ENCODE measurements at places on chromosomes 2 and 18. TPM values are rescaled to one million over a fixed set of nuclear protein-coding genes. Genes with fewer than 3 reads are reported as not detected.
A peak's percentile ranks its signal among the peaks of the same experiment; 100 is the strongest.

- H3K27me3 ChIP-seq, result peaks cover 14% of the 10 kb centered on the region
- H3K27ac ChIP-seq, result no peak overlapping the region
- no peak overlapping the region for H3K4me3 ChIP-seq
- no peaks in the 10 kb centered on the region for H3K36me3 ChIP-seq
Measured at GRCh38 chr18:76707534-76707933, 114.8 kb upstream of the ZNF236 start.

DNA sequence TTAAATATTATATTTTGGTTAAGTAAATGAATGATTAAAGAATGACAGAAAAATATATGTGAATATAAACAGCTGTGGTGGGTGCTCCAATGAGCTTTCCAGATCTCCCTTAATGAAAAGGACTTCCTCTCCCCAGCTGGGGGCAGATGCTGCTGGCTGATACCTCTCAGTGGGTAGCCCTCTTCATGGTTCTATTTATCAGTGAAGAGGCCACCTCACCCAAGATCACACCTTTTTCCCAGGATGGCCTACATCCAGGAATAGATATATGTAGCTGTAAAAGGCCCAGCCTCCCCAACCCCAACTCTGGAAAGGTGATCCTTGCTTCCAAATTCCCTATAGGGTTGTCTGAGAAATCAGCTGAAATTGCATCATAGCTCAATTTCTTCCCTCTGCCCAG lies 135.2 kb upstream of the ACVR2A start:
- H3K36me3 ChIP-seq, result peaks cover 3% of the 10 kb centered on the region
- no peak for DNase-seq
- no peak overlapping the region for H3K4me3 ChIP-seq
- H3K4me1 ChIP-seq, result no peaks in the 10 kb centered on the region
- H3K27me3 ChIP-seq, result no peaks in the 10 kb centered on the region

DNA sequence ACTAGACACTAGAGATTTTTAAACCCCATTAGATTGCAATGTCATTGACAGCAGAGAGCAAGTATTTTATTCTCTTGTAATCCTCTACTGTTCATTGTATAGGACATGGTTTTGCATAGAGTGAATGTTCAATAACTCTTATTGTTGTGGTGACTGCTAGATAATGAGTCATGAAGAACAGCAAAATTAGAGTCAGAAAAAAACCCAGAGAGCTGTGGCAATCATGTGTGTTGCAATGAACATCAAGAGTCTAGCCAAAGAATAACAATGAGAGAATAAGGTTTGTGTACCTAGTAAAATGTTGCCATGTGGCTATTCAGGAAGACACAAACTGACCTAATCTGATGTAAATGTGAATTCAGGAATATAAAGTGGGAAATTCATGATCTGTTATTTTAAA lies 684.0 kb downstream of the DSC3 start:
- H3K27ac ChIP-seq, result no peak overlapping the region
- H3K4me1 ChIP-seq, result no peaks in the 10 kb centered on the region
- H3K4me3 ChIP-seq, result no peak overlapping the region
- no peak for DNase-seq

DNA sequence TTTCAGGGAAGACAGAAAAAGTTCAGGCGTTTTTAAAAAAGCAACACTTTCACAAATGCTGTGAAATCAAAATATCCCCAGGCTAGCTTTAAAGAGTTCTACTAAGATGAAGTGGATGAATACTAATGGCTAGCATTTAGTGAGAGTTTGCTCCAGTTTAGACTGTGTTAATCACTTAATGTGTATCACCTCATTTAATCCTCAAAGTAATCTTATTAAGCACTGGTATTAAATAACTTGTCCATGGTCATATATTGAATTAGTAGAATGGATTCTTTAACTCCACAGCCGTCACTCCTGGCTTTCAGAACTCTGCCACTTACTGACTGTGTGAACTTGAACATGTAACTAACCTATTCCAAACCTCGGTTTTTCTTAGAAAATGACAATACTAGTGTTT lies 66.0 kb downstream of the CABYR start:
- no peak overlapping the region for H3K27ac ChIP-seq
- H3K27me3 ChIP-seq, result peaks cover 14% of the 10 kb centered on the region
- H3K4me1 ChIP-seq, result no peaks in the 10 kb centered on the region
- no peak for DNase-seq
- no peaks in the 10 kb centered on the region for H3K36me3 ChIP-seq
- no peak overlapping the region for H3K4me3 ChIP-seq

- no peaks in the 10 kb centered on the region for H3K4me1 ChIP-seq
- no peak overlapping the region for H3K4me3 ChIP-seq
- no peak for DNase-seq
- no peaks in the 10 kb centered on the region for H3K36me3 ChIP-seq
Measured at GRCh38 chr2:46569061-46569560, 89.7 kb downstream of the TMEM247 start.

DNA sequence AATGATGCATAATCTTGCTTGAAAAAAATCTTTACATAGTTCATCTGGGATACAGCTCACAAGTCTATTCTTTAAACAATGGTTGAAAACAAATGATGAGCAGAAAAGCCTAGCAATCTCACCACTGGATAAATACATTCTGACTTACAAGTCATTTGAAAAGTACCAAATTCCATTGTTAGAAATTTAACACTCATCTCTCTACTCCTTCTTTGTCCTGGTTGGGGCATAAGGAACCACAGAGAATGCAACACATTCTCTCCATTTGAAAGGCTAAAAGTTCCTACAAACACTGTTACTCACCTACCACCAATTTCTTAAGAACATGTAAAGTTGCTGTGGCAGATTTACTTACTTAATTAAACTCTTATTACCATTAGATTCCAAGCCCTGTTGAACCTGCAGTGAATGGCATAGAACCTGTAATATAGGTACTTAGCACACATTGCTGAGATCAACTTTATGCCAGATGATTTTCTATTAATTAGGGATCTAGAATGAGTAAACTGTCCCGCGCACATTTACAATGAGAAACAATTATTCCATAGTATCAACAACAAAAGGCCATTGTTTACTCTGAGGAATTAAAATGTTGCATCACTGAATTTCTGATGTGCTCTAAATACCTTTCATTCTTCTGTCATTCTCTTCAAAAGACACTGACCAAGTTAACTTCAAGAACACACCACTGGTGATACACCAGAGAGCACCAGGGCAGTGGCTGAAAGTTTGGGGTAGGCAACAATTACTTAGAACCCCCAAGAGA lies 69.6 kb downstream of the CABYR start:
- no peak for DNase-seq
- H3K36me3 ChIP-seq, result no peaks in the 10 kb centered on the region
- no peaks in the 10 kb centered on the region for H3K4me1 ChIP-seq
- H3K4me3 ChIP-seq, result no peak overlapping the region
- no peak overlapping the region for H3K27ac ChIP-seq
- peaks cover 7% of the 10 kb centered on the region for H3K27me3 ChIP-seq

DNA sequence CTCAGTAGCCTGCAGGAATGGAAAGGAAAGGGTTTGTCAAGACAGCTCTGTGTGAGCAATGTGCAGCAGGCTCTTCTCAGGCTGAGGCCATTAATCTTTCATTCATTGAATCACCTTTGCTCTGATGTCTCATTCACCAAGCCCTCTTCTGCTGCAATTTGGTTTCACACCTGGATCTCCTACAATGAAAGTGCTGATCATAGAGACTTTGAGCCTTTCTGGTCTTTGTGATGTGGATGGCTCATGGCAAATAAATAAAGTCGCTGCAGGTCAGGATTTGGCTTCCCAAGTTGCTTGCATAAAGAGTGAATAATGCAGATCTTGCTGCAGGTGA lies 95.8 kb upstream of the SPRED2 start:
- H3K27me3 ChIP-seq, result peaks cover 31% of the 10 kb centered on the region
- no peaks in the 10 kb centered on the region for H3K4me1 ChIP-seq
- H3K27ac ChIP-seq, result no peak overlapping the region
- no peak for DNase-seq
- H3K36me3 ChIP-seq, result no peaks in the 10 kb centered on the region

DNA sequence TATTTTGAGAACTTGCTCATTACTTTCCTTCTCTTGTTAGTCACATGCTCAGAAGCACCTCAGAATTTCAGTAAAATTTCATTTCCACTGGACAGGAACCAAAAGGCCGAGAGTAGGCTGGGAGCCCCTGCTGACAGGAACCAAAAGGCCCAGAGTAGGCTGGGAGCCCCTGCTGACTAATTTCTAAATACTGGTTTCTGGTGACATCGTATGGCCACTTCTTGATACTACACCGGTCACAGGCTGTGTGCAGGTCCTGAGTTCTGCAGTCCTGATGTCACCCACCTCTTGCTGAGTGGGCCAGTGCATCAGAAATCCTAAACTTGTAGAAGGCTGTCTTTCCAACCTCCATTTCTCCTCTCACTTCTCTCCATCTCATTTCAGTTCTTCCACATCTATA lies 17.7 kb upstream of the EN1 start:
- H3K4me3 ChIP-seq, result no peak overlapping the region
- H3K27ac ChIP-seq, result no peak overlapping the region
- no peak for DNase-seq
- H3K27me3 ChIP-seq, result peaks cover 29% of the 10 kb centered on the region
- H3K36me3 ChIP-seq, result no peaks in the 10 kb centered on the region

DNA sequence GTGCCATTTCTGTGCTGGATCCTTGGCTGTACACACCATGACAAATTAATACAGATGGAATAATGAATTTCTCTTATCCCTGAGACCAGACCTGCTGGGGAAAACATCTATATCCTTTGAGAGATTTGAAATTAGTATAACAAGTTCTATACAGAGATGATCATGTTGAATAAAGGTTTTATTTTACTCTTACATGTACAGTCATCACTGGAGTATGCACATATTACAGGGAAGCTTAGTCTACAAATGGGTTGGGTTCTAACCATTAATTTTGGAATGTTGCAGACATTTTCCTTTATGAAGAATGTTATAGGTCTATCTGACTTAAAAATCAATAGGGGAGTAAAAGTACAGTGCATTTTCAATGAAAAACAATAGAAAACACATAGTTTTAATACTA lies 29.9 kb upstream of the MMADHC start:
- no peaks in the 10 kb centered on the region for H3K36me3 ChIP-seq
- DNase-seq, result no peak
- H3K4me1 ChIP-seq, result no peaks in the 10 kb centered on the region
- no peak overlapping the region for H3K4me3 ChIP-seq
- H3K27me3 ChIP-seq, result peaks cover 2% of the 10 kb centered on the region
- H3K27ac ChIP-seq, result no peak overlapping the region

DNA sequence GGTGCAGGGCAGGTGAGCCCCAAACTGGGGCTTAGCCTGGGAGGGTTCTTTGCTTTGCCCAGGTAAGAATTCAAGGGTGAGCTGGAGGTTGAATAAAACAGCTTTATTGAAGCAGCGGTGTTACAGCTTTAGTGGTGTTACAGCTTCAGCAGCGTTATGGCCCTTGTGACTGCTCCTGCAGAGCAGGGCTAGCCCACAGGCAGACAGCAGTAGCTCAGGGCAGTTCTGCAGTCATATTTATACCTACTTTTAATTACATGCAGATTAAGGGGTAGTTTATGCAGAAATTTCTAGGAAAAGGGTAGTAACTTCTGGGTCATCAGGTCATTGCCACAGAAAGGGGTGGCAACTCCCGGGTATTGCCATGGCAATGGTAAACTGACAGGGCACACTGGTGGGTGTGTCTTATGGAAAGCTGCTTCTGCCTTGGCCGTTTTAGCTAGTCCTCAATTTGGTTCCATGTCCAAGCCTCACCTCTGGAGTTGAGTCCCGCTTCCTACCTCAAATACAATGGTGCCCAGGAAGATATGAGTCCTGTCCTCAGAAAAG lies 78.2 kb downstream of the THNSL2 start:
- H3K27me3 ChIP-seq, result no peaks in the 10 kb centered on the region
- H3K4me3 ChIP-seq, result no peak overlapping the region
- H3K27ac ChIP-seq, result no peak overlapping the region

GRCh38 chr2:228590681-228591080 lies 409.2 kb upstream of the SPHKAP start:
- no peak for DNase-seq
- H3K27ac ChIP-seq, result no peak overlapping the region
- H3K36me3 ChIP-seq, result no peaks in the 10 kb centered on the region
- no peaks in the 10 kb centered on the region for H3K4me1 ChIP-seq

- no peak overlapping the region for H3K4me3 ChIP-seq
- H3K27me3 ChIP-seq, result no peaks in the 10 kb centered on the region
- H3K4me1 ChIP-seq, result no peaks in the 10 kb centered on the region
Measured at GRCh38 chr18:37019157-37019827, 190.4 kb downstream of the KIAA1328 start.

GRCh38 chr2:63840081-63840784 lies 1.5 kb upstream of the UGP2 start:
- H3K4me1 ChIP-seq, result peaks cover 40% of the 10 kb centered on the region
- DNase-seq, result peak; percentile 23
- H3K27me3 ChIP-seq, result no peaks in the 10 kb centered on the region
- H3K36me3 ChIP-seq, result peaks cover 38% of the 10 kb centered on the region
- H3K27ac ChIP-seq, result peak overlapping the region; percentile 95

GRCh38 chr2:37307500-37307899 lies 17.1 kb downstream of the PRKD3 start:
- H3K4me1 ChIP-seq, result peaks cover 7% of the 10 kb centered on the region
- H3K27me3 ChIP-seq, result no peaks in the 10 kb centered on the region
- no peak overlapping the region for H3K4me3 ChIP-seq
- H3K27ac ChIP-seq, result no peak overlapping the region
- DNase-seq, result no peak
- no peaks in the 10 kb centered on the region for H3K36me3 ChIP-seq

DNA sequence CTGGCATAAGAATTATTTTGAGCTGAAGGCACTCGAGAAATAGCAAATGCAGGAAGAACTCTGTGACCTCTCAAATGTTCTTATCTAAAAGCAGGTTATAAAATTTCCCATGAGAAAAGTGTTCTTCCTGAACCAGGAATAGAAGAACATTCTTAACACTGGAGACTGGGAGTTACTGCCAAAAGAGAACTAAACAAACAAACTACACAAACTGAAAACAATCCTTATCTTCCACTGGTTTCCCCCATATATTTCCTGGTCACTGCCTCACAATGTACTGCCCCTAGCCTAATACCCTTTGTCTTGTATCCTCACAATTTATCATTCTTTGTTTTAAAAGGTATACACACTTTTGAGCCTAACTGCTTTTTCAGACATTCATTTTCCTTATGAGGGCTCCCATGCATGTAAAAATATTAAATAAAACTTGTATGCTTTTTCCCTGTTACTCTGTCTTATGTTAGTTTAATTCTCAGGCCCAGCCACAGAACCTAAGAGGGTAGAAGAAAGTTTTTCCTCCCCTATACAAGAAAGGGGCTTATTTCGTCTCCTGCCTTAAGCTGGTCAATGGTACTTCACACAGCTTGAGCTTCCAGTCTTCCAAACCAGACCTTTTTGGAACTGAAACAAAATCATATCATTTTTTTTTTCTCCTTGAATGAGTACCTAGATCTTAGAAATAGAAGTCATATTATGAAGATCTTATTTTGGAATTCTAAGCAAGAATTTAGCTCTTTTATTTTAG lies 110.6 kb downstream of the MSTN start:
- H3K4me1 ChIP-seq, result peaks cover 1% of the 10 kb centered on the region
- no peak overlapping the region for H3K27ac ChIP-seq
- DNase-seq, result no peak

GRCh38 chr2:70083344-70084156 lies 3.7 kb upstream of the PCBP1 start:
- H3K4me1 ChIP-seq, result peaks cover 63% of the 10 kb centered on the region
- peak overlapping the region; percentile 81 for H3K27ac ChIP-seq
- H3K4me3 ChIP-seq, result peak overlapping the region; percentile 57
- DNase-seq, result peak; percentile 64
- H3K27me3 ChIP-seq, result no peaks in the 10 kb centered on the region
- H3K36me3 ChIP-seq, result peaks cover 55% of the 10 kb centered on the region

SSB gene
- 85.4 TPM for total RNA-seq

FAM124B gene
- total RNA-seq, result 1.2 TPM

SCYGR6 gene
- total RNA-seq, result not detected

GCKR gene
- not detected for total RNA-seq

UGT1A8 gene
- total RNA-seq, result not detected

FIGN gene
- not detected for total RNA-seq

MAPRE2 gene
- 39.2 TPM for total RNA-seq

LINC00305 gene
- total RNA-seq, result not detected

ITPRIPL1 gene
- total RNA-seq, result 43.7 TPM

ACTR2 gene
- 514 TPM for total RNA-seq

Data from activated CD4-positive, alpha-beta memory T cell treated with anti-CD3 and anti-CD28 coated beads, Interleukin-2, amount 10 ng/mL, durations not matched to agents 7 days and 5 days (primary cell).